NCI-H510A treated with DMSO at 0.1 percent for 48 hours (cell line): ENCODE measurements at places on chromosomes 7 and 10.

DNA sequence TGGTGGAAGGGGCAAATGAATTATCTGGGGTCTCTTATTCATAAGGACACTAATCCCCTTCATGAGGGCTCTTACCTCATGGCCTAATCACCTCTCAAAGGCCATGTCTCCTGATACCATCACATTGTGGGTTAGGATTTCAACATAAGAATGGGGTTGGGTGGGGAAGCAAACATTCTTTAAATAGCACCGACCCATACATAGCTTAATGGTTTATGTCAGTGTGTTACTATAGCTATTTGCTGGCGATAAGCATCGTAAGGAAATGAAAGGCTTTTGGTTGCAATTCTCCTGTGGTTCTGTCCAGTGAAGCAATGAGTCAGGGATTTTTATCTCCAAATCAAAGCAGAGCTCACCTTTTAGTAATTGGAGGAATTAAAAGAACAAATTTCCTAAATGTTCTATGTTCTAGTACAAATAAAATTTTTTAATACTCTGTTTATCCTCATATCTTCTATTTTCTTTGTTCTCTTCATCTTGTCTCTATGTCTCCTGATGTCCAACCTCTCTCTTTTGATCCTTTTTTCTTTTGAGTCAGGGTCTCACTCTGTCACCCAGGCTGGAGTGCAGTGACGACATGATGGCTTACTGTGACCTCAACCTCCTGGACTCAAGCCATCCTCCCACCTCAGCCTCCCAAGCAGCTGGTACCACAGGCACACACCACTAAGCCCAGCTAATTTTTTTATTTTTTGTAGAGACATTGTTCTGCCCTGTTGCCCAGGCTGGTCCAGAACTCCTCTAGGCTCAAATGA, 57.0 kb upstream of the GLCCI1 start:
- DNase-seq, result no peak

DNA sequence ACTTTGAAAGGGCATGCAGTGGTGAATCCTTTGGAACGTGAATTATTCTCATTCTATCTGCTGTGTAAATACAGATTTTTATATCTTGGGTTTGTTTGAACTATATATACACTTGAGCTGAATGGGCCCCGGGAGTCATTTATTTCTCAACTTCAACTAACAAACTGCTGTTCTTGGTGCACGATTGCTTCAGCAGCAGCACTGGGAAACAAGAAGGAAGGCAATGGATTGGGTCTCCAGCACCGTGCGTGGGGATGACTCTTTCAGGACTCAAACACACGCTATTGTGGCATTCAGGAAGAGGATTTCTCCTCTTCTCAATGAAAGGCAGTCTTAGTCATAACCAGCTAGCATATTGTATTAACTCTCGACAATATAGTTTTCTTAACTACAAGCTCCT, 226.0 kb upstream of the NFE2L3 start:
- DNase-seq, result no peak

DNA sequence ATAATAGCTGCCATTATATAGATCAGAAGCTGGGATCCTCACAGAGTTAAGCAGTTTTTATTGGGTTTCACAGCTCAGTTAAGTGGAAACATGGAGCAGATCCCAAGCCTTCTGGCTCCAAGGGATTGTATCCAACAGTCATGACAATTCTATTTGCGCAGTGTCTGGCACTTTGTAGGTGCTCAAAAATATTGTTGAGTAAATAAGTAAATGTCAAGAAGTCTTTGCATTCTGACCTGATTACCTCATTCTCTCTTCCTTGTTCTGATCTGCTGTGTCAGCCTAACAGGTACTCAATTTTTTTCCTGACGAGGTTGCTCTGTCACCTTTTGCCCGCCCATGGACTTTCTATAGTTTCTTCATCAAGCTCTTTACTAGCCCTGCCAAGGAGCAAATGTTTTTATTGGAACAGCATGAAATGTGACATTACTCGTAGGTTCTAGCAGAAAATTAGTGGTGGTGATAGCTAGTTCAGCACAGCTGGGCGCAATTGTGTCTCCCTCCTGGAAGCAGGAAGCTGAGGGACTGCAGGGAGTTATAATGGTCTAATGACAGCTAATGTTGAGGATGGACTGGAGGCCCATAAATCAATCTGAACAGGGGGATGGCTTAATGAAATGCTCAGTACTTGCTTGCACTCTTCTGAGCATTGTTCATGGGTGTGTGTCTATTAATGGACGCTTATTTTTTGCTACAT, 680.2 kb downstream of the CCSER2 start:
- DNase-seq, result peak; percentile 84

- no peak for DNase-seq
Observed at GRCh38 chr7:99623091-99623693, 6.4 kb downstream of the ZSCAN25 start.

DNA sequence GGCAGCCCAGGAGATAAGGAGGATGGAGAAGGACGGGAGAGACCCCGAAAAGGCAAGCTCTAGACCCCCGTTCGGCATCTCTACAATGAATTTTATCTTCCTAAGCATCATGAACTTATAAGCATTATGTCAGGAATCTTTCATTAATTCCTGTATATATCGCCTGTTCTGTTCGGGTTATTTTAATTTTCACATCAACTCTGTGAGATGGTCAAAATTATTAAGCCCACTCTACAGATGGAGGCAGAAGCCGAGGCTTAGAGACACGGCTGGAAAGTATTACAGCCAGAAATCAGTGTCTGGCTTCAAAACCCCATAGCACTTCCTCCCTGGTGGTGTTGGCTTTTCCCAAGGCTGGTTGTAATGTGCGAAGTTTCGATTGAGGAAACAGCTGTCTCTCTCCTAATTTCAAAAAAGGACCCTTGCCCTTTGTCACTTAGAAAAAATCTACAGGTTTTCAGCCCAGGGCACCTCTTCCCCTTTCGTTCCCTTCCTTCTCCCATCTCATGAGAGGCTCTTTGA, 1.5 kb upstream of the GRM8 start:
- no peak for DNase-seq

- peak; percentile 54 for DNase-seq
Observed at GRCh38 chr7:69228212-69228811, 370.0 kb upstream of the AUTS2 start.

GRCh38 chr7:34036051-34036920, 130.9 kb downstream of the BMPER start:
- peak; percentile 10 for DNase-seq

DNA sequence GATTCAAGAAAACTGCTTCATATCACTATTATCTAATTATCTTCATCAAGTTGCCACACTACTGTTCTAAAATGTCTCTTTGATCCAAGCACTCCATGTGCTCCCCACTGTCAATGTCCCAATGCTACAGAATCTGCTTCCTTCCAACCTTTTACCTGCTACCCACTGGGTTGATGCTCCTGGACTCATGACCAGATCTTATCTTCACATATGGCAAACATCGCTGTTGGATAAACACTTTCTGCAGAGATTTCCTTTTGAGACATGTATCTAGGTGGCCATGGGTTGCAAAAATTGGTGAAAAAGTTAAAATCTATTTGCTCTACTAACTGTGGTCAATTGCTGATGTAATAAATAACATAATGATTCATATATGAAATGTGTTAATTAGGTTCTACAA, 24.5 kb upstream of the SEMA3C start:
- no peak for DNase-seq

GRCh38 chr7:103632972-103633371, 187.0 kb upstream of the SLC26A5 start:
- no peak for DNase-seq

DNA sequence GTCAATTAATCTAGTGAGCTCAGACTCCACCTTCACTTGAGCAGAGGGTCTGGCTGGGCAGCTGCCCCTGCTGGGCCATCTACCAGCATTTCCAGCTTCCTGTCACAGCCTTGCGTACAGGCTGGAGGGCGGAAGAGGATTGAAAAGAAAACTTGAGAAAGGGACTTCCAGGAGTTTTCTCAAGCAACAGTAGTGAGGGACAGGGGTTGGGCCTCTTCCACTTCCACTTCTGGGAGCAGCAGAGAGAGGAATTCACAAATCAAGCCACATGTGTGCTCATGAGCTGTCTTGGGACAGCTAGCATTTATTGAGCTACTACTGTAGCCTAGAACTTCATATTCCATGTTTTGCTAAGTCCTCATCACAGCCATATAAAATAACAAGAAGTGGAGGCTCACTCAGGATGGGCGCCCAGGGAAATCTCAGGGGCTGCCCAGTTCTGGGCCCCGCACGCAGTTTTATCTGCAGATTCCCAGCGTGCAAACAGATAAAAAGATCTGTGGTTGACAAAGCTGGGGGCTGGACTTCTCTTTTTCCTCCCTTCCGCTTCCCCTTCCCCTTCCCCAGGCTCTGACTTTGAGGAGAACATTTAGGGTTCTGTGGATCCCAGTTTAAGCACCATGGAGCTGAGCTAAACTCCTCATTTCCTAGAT, 135.8 kb downstream of the RGS10 start:
- DNase-seq, result no peak

DNA sequence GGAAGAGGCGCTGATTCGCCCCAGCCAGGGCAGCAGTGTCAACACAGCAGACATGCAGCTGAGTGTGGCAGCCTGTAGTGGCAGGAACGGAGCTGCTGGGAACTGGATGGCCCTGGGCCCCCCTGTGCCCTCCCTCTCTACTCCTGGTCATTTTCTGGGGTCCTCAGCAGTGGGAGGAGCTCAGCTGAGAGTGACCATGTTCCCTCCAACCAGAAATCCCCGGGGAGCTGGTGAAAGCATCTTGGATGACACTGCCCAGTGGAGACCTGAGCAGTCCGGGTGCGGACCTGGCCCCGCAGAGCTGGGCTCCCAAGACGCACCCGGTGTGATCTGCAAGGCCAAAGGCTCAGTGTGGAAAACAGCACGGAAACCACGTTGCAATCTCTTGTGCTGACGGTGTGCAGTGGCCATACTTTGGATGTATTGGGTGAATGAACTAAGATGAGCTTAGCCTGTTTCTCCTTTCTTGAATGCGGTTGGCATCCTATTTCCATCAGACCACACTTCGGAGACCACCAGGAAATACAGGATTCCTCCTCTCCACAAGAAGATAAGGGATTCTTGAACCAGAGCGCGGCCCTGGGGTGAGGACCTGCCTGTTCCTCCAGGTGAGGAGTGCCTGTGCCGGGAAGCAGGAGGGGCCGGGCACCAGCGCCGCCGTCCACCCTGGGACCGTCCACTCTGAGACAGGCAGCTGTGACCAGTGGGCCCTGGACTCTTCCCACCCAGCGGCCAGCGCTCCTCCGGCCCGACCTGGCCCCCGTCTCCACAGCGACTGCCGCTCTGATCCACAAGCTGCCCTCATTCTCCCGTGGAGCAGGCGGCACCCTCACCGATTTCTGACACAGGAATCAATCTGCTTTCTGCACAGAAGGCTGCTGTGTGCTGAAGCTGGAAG, 93.5 kb upstream of the DIP2C start:
- DNase-seq, result no peak

- no peak for DNase-seq
Observed at GRCh38 chr7:117888627-117889026, 15.4 kb upstream of the CTTNBP2 start.

- DNase-seq, result no peak
Observed at GRCh38 chr7:2812831-2813230, 31.3 kb downstream of the GNA12 start.
